ENCODE measurements at places on chromosomes 13 and 19.

DNA sequence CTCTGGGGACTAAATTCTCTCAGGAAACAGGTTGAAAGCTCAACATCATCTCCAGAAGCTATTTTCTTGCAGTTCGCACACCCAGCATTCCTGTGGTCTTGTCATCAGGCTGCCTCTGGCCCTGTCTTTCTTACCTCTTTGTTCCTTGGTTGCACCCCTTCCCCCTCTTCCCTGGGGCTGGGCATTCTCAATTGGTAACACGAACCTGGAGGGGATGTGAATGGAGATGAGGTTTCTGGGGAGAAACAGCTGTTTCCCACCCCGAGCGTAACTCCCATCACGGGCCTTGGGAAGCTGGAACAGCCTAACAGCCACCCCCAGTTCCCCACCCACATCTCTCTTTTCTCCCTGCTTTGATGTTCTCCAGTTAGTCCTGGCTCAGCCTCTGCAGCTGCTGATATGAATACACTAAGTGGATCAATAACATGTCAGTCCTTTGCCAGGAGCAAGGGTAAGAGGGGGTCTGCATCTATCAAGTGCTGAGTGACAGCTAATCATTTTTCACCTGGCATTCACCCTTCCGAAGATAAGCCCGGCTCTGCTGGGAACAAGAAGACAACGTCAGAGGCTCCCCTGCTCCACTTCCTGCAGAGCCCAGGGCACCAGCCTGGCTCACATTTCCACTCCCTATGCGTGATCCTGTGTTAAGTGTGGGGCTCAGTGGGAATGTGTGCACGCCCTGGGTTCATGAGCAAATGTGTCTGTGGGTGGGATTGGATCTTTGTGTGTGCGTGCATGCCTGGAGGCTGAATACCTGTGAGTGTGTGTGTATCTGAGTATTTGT lies 74.0 kb upstream of the KCTD15 start:
- no peak for DNase-seq

- no peak for DNase-seq
Observed at GRCh38 chr19:2170987-2171348, 7.2 kb downstream of the DOT1L start.

GRCh38 chr19:30391554-30392551 lies 19.7 kb downstream of the ZNF536 start:
- no peak for DNase-seq

- DNase-seq, result no peak
Observed at GRCh38 chr13:69524459-69525150, 583.0 kb upstream of the ATXN8OS start.

GRCh38 chr19:46368116-46368515 lies 21.2 kb downstream of the PPP5C start:
- no peak for DNase-seq

GRCh38 chr19:47503130-47503825 lies 11.6 kb downstream of the NAPA start:
- DNase-seq, result no peak

DNA sequence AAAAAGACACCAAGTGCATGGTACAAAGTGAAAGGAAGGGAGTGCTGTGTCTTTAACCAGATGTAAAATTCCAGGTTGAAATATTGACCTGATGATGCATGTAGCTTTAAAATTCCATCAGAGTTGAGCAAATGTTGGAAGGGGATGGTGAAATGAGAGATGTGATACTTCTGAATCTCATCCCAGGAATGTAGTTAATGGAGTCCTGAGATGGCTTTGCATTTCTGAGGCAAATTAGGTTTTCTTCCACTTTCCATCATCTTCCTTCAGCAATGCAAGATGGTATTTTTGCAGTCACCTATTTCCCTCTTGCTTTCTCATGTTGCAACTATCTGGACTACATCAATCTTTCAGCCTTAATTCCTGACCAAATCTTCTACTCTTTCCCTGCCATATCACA lies 194.1 kb upstream of the MIR17HG start:
- DNase-seq, result no peak

- peak; percentile 23 for DNase-seq
Observed at GRCh38 chr19:28878862-28879566, 333.9 kb downstream of the UQCRFS1 start.

DNA sequence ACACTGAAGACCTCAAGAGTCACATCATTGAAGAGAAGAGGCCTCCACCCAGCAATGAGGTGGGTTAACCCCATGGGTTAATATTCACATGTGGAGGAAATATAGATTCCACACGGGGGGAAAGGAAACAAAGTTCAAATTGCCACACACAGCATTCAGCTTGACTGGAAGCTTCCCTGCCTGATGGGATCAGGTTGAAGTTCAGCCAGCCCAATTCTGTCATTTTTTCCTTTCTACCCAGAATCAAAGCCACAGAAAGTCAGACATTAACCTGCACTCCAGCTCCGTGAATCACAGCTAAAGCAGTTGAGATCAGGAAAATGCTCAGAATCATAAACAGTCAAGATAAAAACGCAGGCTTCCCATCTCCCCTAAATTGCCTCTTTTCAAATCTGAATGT lies 208.7 kb upstream of the OBI1 start:
- no peak for DNase-seq

DNA sequence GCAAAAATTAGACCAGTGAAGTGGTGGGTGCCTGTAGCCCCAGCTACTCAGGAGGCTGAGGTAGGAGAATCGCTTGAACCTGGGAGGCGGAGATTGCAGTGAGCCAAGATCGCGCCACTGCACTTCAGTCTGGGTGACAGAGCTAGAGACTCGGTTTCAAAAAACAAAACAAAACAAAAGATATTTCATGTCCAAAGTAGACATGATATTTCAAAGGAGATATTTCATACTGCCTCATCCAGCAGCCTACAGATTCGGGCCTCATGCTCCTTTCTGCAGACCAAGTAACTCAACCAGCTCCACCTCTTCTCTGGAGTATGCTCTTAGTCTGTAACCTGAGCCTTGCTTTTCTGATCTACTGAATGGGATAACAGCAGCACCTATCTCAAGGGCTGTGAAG lies 15.0 kb downstream of the ZC3H4 start:
- DNase-seq, result no peak

GRCh38 chr19:47541518-47541917 lies 26.7 kb upstream of the NAPA start:
- no peak for DNase-seq

GRCh38 chr13:40063278-40063698 lies 407.8 kb downstream of the COG6 start:
- no peak for DNase-seq

DNA sequence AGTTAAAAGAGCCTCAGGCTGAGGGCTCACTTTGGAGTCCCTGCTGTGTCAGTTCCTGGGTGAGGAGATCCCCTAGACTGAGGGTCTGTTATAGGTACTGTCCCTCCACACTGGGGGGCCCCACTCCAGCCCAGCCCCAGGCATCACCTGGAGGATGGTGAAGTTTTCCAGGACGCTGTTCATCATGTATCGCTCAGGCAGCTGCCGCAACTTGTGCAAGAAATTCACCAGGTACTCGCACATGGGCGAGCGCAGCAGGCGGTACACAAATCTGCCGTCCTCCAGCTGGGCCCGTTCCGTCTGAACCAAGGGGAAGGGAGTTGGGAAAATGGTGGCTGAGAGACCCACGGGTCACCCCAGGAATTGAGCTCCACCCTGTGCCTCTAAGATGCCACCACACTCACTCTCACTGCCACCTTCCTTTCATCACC lies 7.1 kb downstream of the CD37 start:
- no peak for DNase-seq

- no peak for DNase-seq
Observed at GRCh38 chr19:4970558-4971423, 1.9 kb downstream of the KDM4B start.

DNA sequence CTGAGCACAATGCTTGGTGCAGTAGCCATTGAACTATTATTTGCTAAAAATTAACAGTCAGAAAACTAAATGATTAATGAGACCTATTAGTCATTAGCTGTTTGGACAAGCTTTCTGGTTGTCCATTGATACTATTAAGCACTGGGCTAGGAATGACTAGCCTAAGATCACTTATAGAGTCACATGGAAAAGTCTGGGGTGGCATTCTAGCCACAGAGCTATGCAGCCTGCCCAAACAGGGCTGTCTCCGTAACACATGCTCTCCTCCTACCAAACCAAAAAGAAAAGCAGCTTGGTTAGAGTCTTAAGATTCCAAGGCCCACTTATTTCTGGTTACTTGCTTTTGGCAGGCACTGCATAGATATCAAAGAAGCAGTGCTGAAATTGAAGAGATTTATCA lies 193.5 kb upstream of the NBEA start:
- DNase-seq, result no peak

- DNase-seq, result no peak
Observed at GRCh38 chr13:46603165-46603603, 50.2 kb downstream of the LRCH1 start.
